Activated naive CD4-positive, alpha-beta T cell treated with anti-CD3 and anti-CD28 coated beads for 36 hours (primary cell): ENCODE measurements at places on chromosomes 7 and 10. TPM values are rescaled to one million over a fixed set of nuclear protein-coding genes. Genes with fewer than 3 reads are reported as not detected.

Gene HACD1
- total RNA-seq: 1.9 TPM

Gene NUPR2
- total RNA-seq: not detected

Gene STOX1
- total RNA-seq: 0.42 TPM

Gene TUBAL3
- not detected for total RNA-seq

Gene CHST3
- 0.57 TPM for total RNA-seq

Gene SYCE1
- total RNA-seq: not detected

Gene AKR1C2
- 0.10 TPM for total RNA-seq

Gene UPK3BL2
- total RNA-seq: 5.5 TPM

Gene LLCFC1
- not detected for total RNA-seq

Gene GIMAP7
- total RNA-seq: 41.6 TPM

Gene PLCE1
- not detected for total RNA-seq

Gene TBL2
- 23.6 TPM for total RNA-seq

Gene NUP42
- total RNA-seq: 15.2 TPM

Gene PDIA4
- 82.8 TPM for total RNA-seq

Gene GJD4
- total RNA-seq: not detected

Gene PPP1R17
- total RNA-seq: not detected

Gene SEC61G
- 121 TPM for total RNA-seq

Gene NYAP1
- total RNA-seq: 0.17 TPM

Gene LRWD1
- total RNA-seq: 11.0 TPM

Gene MSMB
- total RNA-seq: not detected
